ENCODE measurements at places on chromosomes 12 and 14.

DNA sequence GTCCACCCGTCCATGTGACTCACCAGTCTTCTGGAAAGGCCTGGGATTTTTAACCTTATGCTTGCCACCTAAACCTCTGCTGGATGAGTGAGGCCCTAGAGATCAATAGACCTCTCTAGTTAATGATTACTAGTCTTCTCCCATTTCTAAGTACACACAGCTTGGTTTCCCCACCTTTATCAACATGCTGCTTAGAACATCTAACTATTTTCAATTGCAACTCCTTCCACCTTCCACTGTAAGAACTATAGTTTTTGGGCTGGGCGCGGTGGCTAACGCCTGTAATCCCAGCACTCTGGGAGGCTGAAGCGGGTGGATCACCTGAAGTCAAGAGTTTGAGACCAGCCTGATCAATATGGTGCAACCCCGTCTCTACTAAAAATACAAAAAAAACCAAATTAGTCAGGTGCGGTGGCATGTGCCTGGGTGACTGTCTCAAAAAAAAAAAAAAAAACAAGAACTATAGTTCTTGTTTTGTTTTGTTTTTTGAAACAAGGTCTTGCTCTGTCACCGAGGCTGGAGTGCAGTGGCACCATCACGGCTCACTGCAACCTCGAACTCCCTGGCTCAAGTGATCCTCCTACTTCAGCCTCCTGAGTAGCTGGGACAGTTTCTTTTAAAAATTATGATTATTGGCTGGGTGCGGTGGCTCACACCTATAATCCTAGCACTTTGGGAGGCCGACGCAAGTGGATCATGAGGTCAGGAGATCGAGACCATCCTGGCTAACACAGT, 18.7 kb upstream of the MDM2 start:
- DNase-seq = no peak

DNA sequence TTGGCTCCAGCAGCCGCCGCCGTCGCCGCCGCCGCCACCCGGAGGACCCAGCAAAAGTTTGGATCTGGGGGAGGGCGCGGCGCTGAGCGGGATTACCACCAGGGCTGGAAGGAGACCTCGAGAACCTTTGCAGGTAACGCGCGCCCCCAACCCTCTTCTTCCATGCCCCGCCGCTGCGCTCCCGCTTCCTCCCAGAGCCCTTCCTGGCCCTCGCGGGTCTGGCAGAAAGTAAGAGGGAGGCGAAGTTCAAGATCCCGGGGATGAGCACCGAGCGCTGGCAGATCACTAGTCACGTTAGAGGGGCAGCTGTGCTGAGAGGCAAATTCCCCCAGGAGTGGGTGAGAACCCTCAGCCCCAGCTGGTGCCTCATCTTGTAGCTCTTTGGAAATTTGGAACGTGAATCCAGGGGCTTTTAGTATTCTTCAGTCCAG, 3.9 kb downstream of the FLRT2 start:
- DNase-seq = no peak

- no peak for DNase-seq
These were observed 56.5 kb upstream of the DLK1 start for GRCh38 chr14:100670017-100670752.

GRCh38 chr12:90021795-90022440, 313.3 kb upstream of the ATP2B1 start:
- DNase-seq = no peak

DNA sequence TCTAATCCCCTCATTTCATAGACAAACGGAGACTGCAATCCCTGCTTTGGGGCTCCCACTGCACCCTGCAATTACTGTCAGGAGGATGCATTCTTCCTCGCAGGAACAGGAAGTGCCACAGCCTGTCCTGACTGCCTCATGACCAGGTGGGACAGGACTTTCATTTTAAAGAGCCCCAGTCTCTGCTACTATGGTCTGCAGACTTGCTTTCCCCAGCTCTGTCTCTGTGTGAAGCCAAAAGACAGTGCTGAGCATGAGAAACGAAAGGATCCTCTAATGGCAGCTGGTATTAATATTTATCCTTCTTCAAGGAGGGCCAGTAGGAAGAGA, 60.0 kb upstream of the PNMA1 start:
- no peak for DNase-seq

DNA sequence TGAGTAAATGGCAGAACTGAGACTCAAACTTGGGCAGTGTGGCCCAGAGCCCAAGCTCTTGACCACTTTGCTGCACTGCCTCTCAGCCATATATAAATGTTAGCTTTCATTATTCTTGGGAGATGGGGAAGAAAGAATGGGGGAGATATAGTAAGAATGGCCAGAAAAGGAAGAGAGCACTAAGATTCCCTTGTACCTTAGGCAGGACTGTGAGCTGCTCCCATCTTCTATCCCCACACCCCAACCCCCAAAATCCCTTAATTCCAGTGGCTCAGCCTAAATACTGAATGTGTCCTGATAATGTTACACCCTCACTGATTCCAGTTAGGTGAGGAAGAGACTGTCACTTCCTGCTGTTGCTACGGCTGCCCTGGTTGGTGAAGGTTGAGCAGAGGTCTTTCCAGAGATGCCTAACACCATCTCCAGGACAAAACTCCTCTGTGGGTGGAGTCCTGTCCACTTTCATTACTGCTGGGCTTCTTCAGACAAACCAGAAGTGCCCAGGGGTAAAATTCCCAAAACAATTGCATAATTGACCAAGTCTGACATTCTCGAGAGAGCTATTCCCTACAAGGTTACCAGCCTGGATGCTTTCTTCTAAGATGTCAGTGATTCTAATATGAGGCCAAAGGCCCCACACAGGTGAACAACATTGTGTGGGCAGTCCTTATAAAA, 51.8 kb downstream of the GNG2 start:
- no peak for DNase-seq

Data from cardiac fibroblast (primary cell).